ENCODE measurements at places on chromosomes 11 and 22.

GRCh38 chr11:11458485-11458884 lies 105.4 kb upstream of the CSNK2A3 start:
- H3K4me3 ChIP-seq, result no peak overlapping the region
- H3K27me3 ChIP-seq, result no peaks in the 10 kb centered on the region
- H3K4me1 ChIP-seq, result peaks cover 6% of the 10 kb centered on the region
- no peak overlapping the region for H3K27ac ChIP-seq
- DNase-seq, result no peak

- no peaks in the 10 kb centered on the region for H3K4me1 ChIP-seq
- no peaks in the 10 kb centered on the region for H3K27me3 ChIP-seq
- no peaks in the 10 kb centered on the region for H3K36me3 ChIP-seq
These were observed 14.9 kb upstream of the MS4A4A start for GRCh38 chr11:60265373-60266214.

- H3K36me3 ChIP-seq, result peaks cover 23% of the 10 kb centered on the region
- H3K4me3 ChIP-seq, result no peak overlapping the region
- DNase-seq, result no peak
- peak overlapping the region; percentile 62 for H3K27ac ChIP-seq
These were observed 35.7 kb downstream of the CD44 start for GRCh38 chr11:35174666-35175065.

DNA sequence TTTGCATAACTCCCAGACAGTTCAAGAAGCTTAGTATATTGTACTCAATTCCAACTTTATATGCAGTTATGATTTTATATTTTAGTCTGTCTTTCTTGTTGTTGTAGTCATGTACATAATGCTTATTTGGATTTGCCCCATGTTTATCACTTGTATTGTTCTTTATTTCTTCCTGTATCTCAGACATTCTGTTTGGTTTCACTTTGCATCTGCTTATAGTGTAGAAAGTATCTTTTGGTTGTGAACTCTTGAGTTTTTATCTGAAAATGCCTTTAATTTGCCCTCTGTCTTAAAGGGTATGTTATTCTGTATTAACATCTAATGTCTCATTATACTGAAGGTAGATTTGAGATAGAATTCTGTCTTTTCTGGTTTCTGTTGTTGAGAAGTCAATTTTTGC lies 275.4 kb downstream of the DYNC2H1 start:
- DNase-seq, result no peak
- no peak overlapping the region for H3K27ac ChIP-seq
- no peaks in the 10 kb centered on the region for H3K27me3 ChIP-seq
- H3K4me3 ChIP-seq, result no peak overlapping the region
- H3K4me1 ChIP-seq, result no peaks in the 10 kb centered on the region

DNA sequence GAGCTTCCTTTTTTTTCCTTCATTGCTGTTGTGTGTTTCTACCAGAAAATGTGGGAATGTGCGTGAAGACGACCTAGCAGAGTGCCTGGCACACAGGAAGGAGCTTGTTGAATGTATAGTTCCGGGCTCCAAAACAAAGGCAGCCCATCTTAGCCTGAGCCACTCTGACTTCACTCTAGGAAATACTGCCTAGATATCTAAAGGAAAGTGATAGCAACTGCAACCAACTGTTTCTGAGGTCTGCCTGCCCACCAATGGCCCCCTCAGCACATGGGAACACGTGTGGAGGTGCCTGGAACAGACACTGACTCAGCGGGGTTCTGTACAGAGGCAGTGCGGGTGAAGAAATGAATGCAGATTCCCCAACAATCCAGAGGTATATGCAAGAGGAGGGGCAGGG lies 14.7 kb upstream of the XBP1 start:
- DNase-seq, result no peak
- peak overlapping the region; percentile 40 for H3K27ac ChIP-seq
- peaks cover 47% of the 10 kb centered on the region for H3K4me1 ChIP-seq

DNA sequence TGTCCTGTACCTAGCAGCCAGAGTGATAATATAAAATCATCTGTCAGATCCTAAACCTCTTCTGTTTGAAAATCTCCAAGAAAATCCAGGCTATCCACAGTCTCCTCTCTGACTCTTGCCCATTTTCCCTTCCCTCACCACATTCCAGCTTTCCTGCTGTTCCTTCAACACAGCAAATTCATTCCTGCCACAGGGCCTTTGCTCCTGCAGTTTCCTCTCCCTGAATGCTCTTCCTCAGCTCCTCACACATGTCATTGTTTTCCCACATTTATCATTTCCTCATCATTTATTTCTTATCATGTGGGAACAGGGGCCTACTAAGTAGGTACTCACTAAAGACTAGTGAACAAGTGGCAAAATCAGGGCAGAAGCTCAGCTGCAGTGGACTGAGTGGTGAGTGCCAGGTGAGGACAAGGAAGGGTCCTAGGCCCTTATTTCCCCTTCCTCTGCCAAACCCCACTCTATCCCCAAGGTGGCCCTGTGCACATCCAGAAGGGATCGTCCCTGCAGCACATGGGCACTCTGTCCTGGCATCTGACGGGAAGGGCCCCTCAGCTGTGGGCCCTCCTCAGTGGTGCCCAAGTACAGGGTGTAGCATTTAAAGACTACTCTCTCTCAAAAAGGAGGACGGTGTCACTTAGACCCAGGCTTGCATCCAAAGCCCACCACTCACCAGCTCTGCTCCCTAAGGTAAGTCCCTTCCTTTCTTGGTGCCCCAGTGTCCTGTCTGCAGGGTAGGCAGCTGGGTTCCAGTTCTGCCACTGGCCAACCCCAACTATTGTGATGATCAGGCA lies 2.0 kb downstream of the LRRC32 start:
- no peak for DNase-seq
- peak overlapping the region; percentile 86 for H3K27ac ChIP-seq
- H3K4me3 ChIP-seq, result peak overlapping the region; percentile 87
- H3K4me1 ChIP-seq, result peaks cover 61% of the 10 kb centered on the region
- H3K36me3 ChIP-seq, result no peaks in the 10 kb centered on the region
- no peaks in the 10 kb centered on the region for H3K27me3 ChIP-seq

- no peaks in the 10 kb centered on the region for H3K27me3 ChIP-seq
- no peak for DNase-seq
- no peak overlapping the region for H3K27ac ChIP-seq
- peaks cover 2% of the 10 kb centered on the region for H3K36me3 ChIP-seq
- H3K4me1 ChIP-seq, result no peaks in the 10 kb centered on the region
These were observed 160.2 kb downstream of the LDLRAD3 start for GRCh38 chr11:36103933-36104530.

GRCh38 chr22:42371099-42371498 lies 61.1 kb downstream of the NFAM1 start:
- H3K36me3 ChIP-seq, result no peaks in the 10 kb centered on the region
- no peak overlapping the region for H3K27ac ChIP-seq
- peaks cover 49% of the 10 kb centered on the region for H3K4me1 ChIP-seq
- DNase-seq, result no peak
- no peaks in the 10 kb centered on the region for H3K27me3 ChIP-seq

GRCh38 chr22:20033045-20033706 lies 12.3 kb downstream of the TANGO2 start:
- no peak overlapping the region for H3K4me3 ChIP-seq
- H3K27me3 ChIP-seq, result no peaks in the 10 kb centered on the region
- no peak overlapping the region for H3K27ac ChIP-seq
- H3K4me1 ChIP-seq, result peaks cover 17% of the 10 kb centered on the region

GRCh38 chr11:105718641-105719040 lies 108.8 kb downstream of the GRIA4 start:
- no peak overlapping the region for H3K27ac ChIP-seq
- H3K4me1 ChIP-seq, result no peaks in the 10 kb centered on the region
- no peak for DNase-seq
- no peaks in the 10 kb centered on the region for H3K27me3 ChIP-seq

- no peaks in the 10 kb centered on the region for H3K4me1 ChIP-seq
- no peak overlapping the region for H3K4me3 ChIP-seq
- DNase-seq, result no peak
- no peaks in the 10 kb centered on the region for H3K27me3 ChIP-seq
- no peak overlapping the region for H3K27ac ChIP-seq
These were observed 40.9 kb downstream of the GAS2 start for GRCh38 chr11:22707119-22707899.

GRCh38 chr22:45208993-45209838 lies 31.5 kb downstream of the KIAA0930 start:
- no peak for DNase-seq
- no peak overlapping the region for H3K4me3 ChIP-seq
- peak overlapping the region; percentile 86 for H3K27ac ChIP-seq

- no peak overlapping the region for H3K27ac ChIP-seq
- no peak overlapping the region for H3K4me3 ChIP-seq
- H3K27me3 ChIP-seq, result no peaks in the 10 kb centered on the region
- no peaks in the 10 kb centered on the region for H3K36me3 ChIP-seq
- H3K4me1 ChIP-seq, result no peaks in the 10 kb centered on the region
These were observed 484.9 kb downstream of the MIAT start for GRCh38 chr22:27142286-27142685.

DNA sequence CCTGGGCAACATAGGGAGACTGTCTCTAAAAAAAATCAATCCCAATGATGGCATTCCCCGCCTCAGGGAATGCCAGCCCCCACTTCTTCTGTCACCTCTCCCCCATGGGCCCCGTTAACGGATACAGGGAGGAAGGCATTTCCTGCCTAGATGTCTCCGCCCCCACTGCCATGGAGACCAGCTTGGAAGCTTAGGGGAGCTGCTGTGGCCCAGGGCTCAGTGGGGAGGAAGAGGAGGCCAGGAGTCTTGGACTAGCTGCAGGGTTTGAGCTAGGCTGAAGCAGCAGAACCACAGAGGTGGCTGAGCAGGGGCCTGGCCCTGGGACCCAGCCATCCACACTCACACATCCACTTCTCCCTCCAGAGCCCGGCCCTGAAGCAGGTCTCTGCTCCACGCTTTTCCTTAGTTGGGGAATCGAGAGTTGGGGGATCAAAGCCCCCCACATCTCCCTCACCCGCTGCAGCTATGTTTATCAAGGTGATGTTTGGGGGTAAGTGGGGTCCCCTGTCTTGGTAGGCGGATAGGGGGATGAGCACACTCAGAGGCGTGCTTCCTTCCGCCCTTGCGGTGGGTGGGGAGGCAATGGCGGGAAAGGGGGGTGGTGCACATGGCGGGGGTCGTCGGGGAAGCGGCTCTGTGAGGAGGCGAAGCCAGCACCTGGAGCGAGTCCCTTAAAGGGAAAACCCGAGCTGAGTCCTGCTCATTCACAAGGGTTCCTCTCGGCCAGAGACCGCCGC lies at the start of gene C22orf15:
C22orf15 (plus strand) TSS at position 149 of the 737 bp plus-strand sequence; CDS start at position 466, 317 bp downstream.
- no peaks in the 10 kb centered on the region for H3K27me3 ChIP-seq
- H3K36me3 ChIP-seq, result no peaks in the 10 kb centered on the region
- peak within 1 kb of the TSS; percentile 6 for H3K4me3 ChIP-seq
- peaks cover 33% of the 10 kb centered on the region for H3K4me1 ChIP-seq
- no peak for DNase-seq
- no peak within 1 kb of the TSS for H3K27ac ChIP-seq

- no peak overlapping the region for H3K4me3 ChIP-seq
- DNase-seq, result no peak
- H3K4me1 ChIP-seq, result no peaks in the 10 kb centered on the region
- no peaks in the 10 kb centered on the region for H3K27me3 ChIP-seq
- no peak overlapping the region for H3K27ac ChIP-seq
These were observed 9.9 kb upstream of the SYT13 start for GRCh38 chr11:45296075-45296474.

GRCh38 chr11:78977009-78977408 lies 402.3 kb upstream of the NARS2 start:
- H3K36me3 ChIP-seq, result no peaks in the 10 kb centered on the region
- DNase-seq, result no peak
- H3K27me3 ChIP-seq, result no peaks in the 10 kb centered on the region
- no peaks in the 10 kb centered on the region for H3K4me1 ChIP-seq
- no peak overlapping the region for H3K4me3 ChIP-seq

- H3K36me3 ChIP-seq, result no peaks in the 10 kb centered on the region
- H3K27ac ChIP-seq, result no peak overlapping the region
- no peak overlapping the region for H3K4me3 ChIP-seq
- H3K27me3 ChIP-seq, result no peaks in the 10 kb centered on the region
- peaks cover 11% of the 10 kb centered on the region for H3K4me1 ChIP-seq
- no peak for DNase-seq
These were observed 11.4 kb upstream of the CAT start for GRCh38 chr11:34427186-34427805.

GRCh38 chr22:38984224-38984623 lies 2.1 kb downstream of the APOBEC3B start:
- no peaks in the 10 kb centered on the region for H3K36me3 ChIP-seq
- no peaks in the 10 kb centered on the region for H3K27me3 ChIP-seq
- DNase-seq, result no peak
- H3K4me1 ChIP-seq, result no peaks in the 10 kb centered on the region

- no peaks in the 10 kb centered on the region for H3K36me3 ChIP-seq
- H3K4me3 ChIP-seq, result no peak overlapping the region
- DNase-seq, result no peak
- no peaks in the 10 kb centered on the region for H3K27me3 ChIP-seq
These were observed 407.3 kb upstream of the ANO3 start for GRCh38 chr11:25924586-25924985.

DNA sequence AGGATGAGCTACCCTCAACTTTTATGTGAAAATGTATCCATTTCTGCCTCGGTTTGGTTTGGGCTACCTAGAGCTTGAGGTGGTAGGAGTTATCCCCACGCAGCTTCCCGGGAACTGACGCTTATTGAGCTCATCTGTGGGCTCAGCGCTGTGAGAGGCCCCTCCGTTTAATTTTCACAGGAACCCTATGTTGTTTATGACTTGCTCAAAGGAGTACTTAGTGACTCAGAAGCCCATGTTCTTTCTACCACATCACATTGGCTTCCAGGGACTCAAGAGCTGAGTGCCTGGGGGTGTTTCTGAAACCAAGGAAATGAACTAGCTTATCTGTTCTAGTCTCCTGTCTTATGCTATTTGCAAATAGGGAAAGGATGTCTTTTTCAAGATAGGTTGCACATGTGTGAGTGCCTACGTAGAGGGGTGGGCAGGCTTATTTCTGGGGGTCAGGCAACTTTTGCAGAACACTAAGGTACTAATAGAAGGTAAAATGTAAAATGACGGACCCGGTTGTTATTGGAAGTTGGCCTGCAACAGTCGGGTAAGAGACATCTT lies 40.5 kb downstream of the MICAL2 start:
- H3K27ac ChIP-seq, result no peak overlapping the region
- H3K27me3 ChIP-seq, result no peaks in the 10 kb centered on the region
- no peak overlapping the region for H3K4me3 ChIP-seq
- H3K36me3 ChIP-seq, result no peaks in the 10 kb centered on the region
- no peaks in the 10 kb centered on the region for H3K4me1 ChIP-seq
- no peak for DNase-seq

All from vagina (tissue), 2 donors.